ENCODE measurements at places on chromosomes 2 and 18. TPM values are rescaled to one million over a fixed set of nuclear protein-coding genes. Genes with fewer than 3 reads are reported as not detected.

Gene MERTK
- 5.7 TPM for total RNA-seq

Gene PSD4
- 81.8 TPM for total RNA-seq

Gene PTRHD1
- total RNA-seq: 44.0 TPM

Gene NTSR2
- not detected for total RNA-seq

Gene DSC3
- total RNA-seq: 6.9 TPM

Gene TMEM200C
- 0.19 TPM for total RNA-seq

Gene SSB
- total RNA-seq: 98.1 TPM

Gene DRC1
- 0.14 TPM for total RNA-seq

Gene CCDC195
- not detected for total RNA-seq

Gene RNF125
- total RNA-seq: 5.1 TPM

Gene CGREF1
- 0.57 TPM for total RNA-seq

Gene KLHL14
- total RNA-seq: 0.24 TPM

Gene CRACDL
- 1.9 TPM for total RNA-seq

Gene LINC00305
- total RNA-seq: 0.05 TPM

Gene LHCGR
- 0.05 TPM for total RNA-seq

Gene TWSG1
- total RNA-seq: 7.8 TPM

Gene MAPRE3
- total RNA-seq: 0.99 TPM

Gene SERPINB8
- total RNA-seq: 7.0 TPM

Gene SLC5A7
- 0.05 TPM for total RNA-seq

Gene DSEL
- total RNA-seq: 3.0 TPM

Gene RAX
- total RNA-seq: under 0.01 TPM

Gene FAM124B
- 2.0 TPM for total RNA-seq

Gene IL1R2
- 4.9 TPM for total RNA-seq

Gene KCNK3
- total RNA-seq: 0.05 TPM

Gene SPP2
- 0.05 TPM for total RNA-seq

Gene DYNAP
- 0.09 TPM for total RNA-seq

Gene TMEM247
- total RNA-seq: not detected

Gene KCNIP3
- 21.4 TPM for total RNA-seq

Gene SLC1A4
- 12.5 TPM for total RNA-seq

Gene MAB21L4
- 1.1 TPM for total RNA-seq

Gene KLHL30
- 0.05 TPM for total RNA-seq

Gene CCDC68
- total RNA-seq: 0.52 TPM

Gene LYPD6
- total RNA-seq: 0.38 TPM

Gene CYP1B1
- 14.4 TPM for total RNA-seq

Gene GATA6
- 0.47 TPM for total RNA-seq

Gene SALL3
- under 0.01 TPM for total RNA-seq

Gene SPEG
- total RNA-seq: 1.3 TPM

Gene COL4A4
- 1.7 TPM for total RNA-seq

Gene PPP3R1
- total RNA-seq: 14.6 TPM

Gene PLEKHM3
- total RNA-seq: 8.8 TPM

Gene CD8A
- total RNA-seq: 181 TPM

Gene SOX11
- 0.52 TPM for total RNA-seq

Gene KIF5C
- 0.19 TPM for total RNA-seq

Gene GCG
- 1.7 TPM for total RNA-seq

Gene FEV
- total RNA-seq: not detected

Gene ERBB4
- total RNA-seq: 0.19 TPM

Gene UGT1A10
- 0.09 TPM for total RNA-seq

Gene RAD51AP2
- not detected for total RNA-seq

Gene DHRS9
- total RNA-seq: 0.85 TPM

Gene DOCK10
- 66.9 TPM for total RNA-seq

Gene TUBA3E
- 0.05 TPM for total RNA-seq
